CD4-positive, alpha-beta memory T cell (primary cell): ENCODE measurements at places on chromosomes 2 and 18. TPM values are rescaled to one million over a fixed set of nuclear protein-coding genes. Genes with fewer than 3 reads are reported as not detected.
A peak's percentile ranks its signal among the peaks of the same experiment; 100 is the strongest.

GRCh38 chr2:73083886-73084800, 12.6 kb upstream of the SFXN5 start:
- no peak for DNase-seq

Gene SP9
- not detected for total RNA-seq

DNA sequence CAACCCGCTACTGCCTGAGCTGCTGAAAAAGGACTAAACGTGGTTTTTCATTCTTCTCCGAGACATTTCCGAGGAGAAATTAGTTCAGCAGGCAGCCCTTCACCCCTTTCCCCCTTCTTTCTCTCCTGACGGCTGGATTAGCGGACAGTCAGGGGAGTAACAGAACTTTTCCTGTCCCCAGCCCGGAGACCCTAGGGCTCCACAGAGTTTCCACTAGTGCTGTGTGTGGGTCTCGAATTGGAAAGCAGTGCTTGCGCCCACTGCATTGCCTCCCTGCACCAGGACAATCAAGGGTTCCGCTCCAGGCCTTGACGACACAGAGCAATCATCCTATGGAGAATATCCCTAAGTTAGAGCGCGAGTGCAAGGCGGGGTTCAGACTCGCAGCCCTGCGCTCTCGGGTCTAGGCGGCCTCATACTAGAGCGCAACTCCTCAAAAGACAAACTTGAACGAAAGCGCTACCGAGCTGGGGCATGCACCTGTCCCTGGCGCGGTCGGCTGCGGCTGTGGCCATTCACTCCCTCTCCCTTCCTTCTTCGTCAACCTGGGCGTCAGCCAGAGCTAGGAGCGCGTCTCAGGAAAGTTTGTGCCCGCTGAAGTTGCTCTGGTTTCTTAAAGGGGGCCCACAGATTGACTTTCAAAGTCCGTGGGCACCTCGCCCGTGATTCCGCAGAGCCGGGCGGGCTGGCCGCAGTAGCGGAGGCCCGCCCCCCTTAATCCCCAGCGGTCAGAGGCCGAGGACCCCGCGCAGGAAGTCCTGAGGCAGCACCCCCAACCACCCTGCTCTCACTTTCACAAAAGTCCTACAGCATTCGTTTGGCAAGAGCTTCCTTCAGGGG, 801 bp downstream of the OSR1 start:
- DNase-seq: no peak

- DNase-seq: no peak
These were observed 52.1 kb upstream of the CNGA3 start for GRCh38 chr2:98293931-98294687.

Gene CYP27A1
- 7.2 TPM for total RNA-seq

Gene FOXI3
- total RNA-seq: not detected

Gene TLK1
- total RNA-seq: 152 TPM

DNA sequence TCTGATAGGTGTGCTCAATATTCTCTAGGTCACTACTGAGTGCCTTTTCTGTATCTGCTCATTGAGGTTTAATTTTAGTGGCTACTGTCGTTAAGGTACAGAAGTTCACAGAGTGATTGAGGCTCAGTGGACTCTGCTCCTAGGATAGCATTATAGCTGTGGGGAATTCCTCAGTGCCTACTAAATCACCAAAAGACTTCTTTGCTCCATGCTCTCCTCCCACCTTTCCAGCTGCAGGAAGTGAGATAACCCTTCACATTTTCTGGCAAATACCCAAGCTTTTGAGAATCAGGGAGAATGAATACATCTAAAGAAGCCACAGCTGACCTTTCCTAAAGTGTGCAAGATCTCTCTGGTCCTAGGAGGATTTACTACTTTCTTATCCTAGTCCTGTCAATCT, 95.2 kb upstream of the FSIP2 start:
- DNase-seq: no peak

DNA sequence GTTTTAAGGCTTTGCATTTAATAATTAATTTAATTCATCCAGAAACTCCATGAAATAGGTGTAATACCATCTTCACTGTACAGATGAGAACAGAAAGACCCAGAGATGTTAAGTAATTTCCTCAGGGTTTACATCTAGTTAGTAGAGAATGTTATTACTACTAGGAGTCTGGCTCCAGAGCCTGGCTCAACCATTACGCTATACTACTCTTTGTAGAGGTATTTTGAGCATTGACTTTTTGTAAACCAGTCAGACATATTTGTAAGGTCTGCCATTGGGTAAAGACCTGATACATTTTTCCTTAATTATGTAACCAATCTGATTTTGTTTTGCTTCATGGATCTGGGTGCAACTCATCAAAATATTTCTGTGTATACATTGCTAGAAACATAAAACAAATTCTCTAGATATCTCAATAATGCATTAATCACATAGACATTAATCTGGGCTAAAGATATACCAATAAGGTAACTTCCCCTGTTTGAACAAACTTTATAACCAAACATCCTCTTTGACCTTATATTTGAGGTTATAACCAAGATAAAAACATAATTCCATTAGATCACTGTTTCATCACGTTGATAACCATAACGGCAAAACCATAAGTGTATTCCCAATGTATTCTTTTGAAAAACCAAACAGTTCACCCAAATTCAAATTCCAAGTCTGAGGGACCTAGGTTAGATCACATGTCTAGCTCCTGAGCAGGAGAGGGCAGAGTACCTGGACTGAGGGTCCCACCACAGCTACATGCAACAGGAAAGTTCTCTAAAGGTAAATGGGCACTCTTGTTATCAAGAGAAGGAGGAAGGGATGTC, 135.0 kb downstream of the IKZF2 start:
- no peak for DNase-seq

GRCh38 chr18:42182728-42183700, 228.0 kb downstream of the PIK3C3 start:
- no peak for DNase-seq

DNA sequence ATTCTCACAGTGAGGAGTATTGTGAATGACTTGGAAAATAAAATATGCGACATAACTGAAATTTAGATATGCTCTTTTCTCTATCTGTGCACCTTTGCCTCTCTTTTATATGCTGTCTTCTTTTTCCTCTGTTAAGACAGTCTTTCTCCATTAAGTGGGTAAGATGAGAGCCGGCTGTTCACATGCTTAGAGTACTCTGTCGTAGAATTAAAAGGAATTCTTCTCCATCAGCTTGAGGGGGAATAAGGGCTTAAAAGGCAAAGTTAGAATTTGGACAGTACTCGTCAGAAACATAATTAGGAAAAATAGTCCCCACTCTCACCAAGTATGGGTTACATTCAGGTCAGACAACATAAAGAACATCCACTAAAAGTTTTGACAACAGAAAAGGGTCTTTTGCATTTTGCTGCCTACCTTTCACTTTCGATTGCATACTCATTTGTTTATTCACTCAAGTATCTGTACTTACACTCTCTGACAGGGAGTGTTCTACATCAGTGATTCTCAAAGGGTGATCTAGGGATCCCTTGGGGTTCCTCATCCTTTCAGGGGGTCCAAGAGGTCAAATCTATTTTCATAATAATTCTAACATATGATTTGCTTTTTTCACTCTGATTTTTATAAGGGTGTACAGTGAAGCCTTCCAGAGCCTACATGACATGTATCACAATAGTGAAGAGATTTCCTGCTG, 48.0 kb downstream of the ARHGAP15 start:
- DNase-seq: no peak

- DNase-seq: no peak
These were observed 256.4 kb downstream of the BCL2 start for GRCh38 chr18:63063171-63063570.

DNA sequence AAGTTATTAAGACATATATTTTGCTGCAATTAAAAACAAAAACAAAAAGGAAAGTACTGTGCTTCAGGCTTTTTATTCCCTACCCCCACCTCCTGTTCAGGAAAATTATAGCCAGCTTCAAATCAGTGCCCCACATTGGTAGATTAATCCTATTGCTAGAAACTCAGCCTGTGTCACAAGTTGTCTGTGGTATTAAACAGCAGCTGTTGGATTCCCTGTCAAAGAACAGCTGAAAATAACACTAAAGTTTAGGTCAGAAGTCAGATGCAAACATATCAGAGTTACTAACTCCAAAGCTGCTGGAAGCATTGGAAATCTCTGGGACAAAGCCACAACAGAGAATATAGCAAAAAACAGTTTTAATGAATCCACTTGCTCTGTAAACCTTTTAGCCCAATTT, 818 bp upstream of the CCDC141 start:
- no peak for DNase-seq

GRCh38 chr2:11411768-11412448, 54.1 kb downstream of the E2F6 start:
- no peak for DNase-seq

DNA sequence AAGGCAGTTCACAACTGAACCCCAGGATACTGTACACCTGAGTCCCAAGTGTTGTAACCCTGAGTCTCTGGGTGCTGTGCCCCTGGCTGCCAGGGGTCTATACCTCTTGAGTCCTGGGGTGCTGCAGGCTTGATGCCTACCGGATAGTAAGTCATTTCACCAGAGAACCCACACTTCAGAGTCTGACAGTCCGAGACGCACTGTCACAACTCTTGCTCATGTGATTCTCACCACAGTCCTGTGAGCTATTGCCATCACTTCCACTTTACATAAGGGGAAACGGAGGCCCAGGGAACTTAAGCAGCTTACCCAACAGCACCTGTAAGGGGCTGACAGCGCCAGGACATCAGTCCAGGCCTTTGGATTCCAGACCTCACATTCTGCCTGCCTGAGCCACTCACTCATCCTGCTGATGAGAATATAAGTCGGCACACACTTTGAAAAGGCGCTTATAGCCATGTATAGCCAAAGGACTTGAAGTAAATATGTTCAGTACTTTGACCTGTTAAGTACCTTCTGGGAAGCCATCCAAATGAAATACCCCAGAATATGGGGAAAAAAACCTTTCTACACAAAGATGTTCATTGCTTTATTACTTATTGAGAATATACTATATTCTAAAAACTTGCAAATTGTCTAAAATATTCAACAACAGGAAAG, 180.7 kb upstream of the ID2 start:
- no peak for DNase-seq

Gene SPOPL
- 18.6 TPM for total RNA-seq

Gene IHH
- total RNA-seq: not detected

Gene TMEM17
- not detected for total RNA-seq

- no peak for DNase-seq
These were observed 32.2 kb downstream of the MAPRE2 start for GRCh38 chr18:35073186-35074105.

- peak; percentile 8 for DNase-seq
These were observed 90.3 kb downstream of the CLHC1 start for GRCh38 chr2:55141572-55142413.

GRCh38 chr2:105104208-105104731, 66.4 kb downstream of the MRPS9 start:
- no peak for DNase-seq

Gene PAX8
- 1.7 TPM for total RNA-seq

Gene ALPP
- not detected for total RNA-seq

GRCh38 chr2:86518481-86518880, 44.8 kb downstream of the CHMP3 start:
- peak; percentile 41 for DNase-seq

DNA sequence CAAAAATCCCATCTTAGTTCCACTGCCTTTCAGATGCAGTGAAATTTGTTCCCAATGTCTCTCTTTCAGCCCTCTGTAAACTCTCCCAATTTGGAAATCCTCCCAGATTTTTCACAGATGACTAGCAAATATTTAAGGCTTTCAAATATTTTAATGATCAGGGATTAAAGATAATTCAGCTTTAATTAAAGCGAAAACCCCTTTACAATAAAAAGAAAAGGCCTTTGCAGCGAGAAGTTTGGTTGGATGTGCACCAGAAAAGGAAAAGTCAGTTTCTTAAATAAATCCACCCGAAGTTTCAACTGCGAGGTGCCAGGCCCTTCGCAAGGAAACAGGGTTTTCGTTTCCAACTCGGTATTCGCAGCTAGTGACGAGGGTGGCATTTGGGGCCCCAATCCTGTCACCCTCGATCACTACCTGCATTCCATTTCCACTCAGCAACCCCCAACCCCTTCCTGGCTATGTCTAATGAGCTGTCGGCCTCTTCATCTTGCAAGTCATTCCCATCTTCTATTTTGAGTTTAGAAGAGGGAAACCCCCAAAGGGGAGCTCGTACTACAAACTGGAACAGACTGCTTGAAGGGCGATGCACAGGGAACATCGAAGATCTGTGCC, 1.5 kb downstream of the RAX start:
- no peak for DNase-seq

DNA sequence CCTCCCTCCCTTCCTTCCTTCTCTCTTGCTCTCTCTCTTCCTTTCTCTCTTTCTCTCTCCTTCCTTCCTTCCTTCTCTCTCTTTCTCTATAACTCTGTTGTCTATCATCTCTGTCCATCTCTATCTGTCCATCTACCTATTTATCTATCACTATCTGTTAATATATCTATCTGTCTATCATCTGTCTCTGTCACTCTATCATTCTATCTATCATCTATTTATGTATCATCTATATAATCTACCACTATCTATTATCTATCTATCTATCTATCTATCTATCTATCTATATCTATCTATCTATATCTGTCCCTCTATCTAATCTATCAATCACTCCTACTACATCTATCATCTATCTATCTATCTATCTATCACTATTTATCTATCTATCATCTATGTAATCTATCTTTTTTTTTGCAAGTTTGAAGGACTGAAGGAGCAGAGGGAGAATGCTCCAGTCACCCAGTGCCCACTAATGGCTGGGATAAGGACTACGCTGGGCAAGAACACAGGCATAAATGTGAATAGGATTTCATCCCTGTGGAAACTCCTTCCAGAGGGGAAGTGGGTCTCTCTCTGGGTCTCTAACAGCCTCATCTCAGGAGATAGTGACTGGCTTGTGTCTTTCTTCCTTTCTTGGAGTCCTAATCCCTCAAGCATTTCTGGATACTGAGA, 427.0 kb downstream of the LPIN1 start:
- no peak for DNase-seq

Gene UGT1A3
- not detected for total RNA-seq

Gene GCG
- total RNA-seq: not detected

Gene MEP1B
- total RNA-seq: not detected

DNA sequence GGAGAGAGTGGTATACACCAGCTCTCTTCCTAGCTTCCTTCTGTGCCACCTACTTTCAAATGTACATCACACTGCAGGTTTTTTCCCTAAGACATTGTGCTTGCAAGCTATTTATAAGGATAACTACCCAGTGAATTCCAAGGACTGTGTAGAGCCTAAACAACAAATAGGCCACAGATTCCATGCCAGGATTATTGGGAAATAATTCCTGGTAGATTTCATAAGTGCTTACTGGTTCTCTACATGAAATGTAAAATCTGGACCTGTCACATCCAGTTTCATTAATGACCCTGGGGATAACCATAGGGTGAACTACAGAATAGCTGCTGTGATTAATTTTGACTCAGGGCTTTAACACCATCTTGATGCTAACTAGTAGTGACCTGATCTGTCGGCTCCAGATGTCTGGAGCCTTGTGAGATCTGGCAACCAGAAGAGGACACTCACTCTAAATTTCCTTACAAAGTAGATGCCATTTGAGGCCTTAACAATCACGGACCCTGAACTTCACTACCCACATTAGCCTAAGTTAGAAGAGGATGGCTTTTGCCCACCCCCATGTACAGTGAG, 34.3 kb upstream of the LGALSL start:
- DNase-seq: no peak
